IMR-90 (cell line): ENCODE measurements at places on chromosomes 3 and 15. TPM values are rescaled to one million over a fixed set of nuclear protein-coding genes. Genes with fewer than 3 reads are reported as not detected.
A peak's percentile ranks its signal among the peaks of the same experiment; 100 is the strongest.

- peak overlapping the region; percentile 55 for H3K4me3 ChIP-seq
- H3K27ac ChIP-seq = no peak overlapping the region
- H3K36me3 ChIP-seq = no peaks in the 10 kb centered on the region
- no peak for DNase-seq
- peaks cover 2% of the 10 kb centered on the region; the same call in 1 of the 2 replicates for H3K4me1 ChIP-seq
Observed at GRCh38 chr3:71724584-71725270, 475 bp downstream of the EIF4E3 start.

GRCh38 chr3:52289747-52290595 is 2.3 kb downstream of the GLYCTK start:
- no peak overlapping the region for H3K4me3 ChIP-seq
- H3K36me3 ChIP-seq = peaks cover 14% of the 10 kb centered on the region; the same call in 1 of the 2 replicates
- no peaks in the 10 kb centered on the region for H3K27me3 ChIP-seq
- H3K4me1 ChIP-seq = peaks cover 6% of the 10 kb centered on the region

DNA sequence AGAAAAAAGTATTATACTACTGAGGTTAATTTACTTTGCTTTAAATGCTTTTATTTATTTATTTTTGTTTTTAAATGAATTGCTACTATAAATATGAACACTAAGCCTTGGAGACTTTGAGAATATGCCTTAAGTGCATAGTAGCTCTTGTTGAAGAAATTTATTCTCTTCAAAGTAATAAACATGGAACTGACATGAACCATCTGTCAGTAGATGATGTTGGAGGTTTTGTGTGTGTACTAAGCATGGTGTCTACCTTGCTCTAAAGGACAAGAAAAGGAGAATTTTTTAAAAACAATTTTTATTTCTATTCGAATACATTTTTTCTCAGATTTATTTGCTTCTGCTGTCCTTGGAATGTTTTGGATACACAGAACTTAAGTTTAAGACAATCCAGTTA is 81.1 kb upstream of the PDZRN3 start:
- H3K36me3 ChIP-seq = no peaks in the 10 kb centered on the region
- DNase-seq = no peak
- no peak overlapping the region for H3K27ac ChIP-seq

GRCh38 chr3:122188737-122189136 is 5.3 kb downstream of the CASR start:
- H3K27me3 ChIP-seq = peaks cover 20% of the 10 kb centered on the region
- no peaks in the 10 kb centered on the region for H3K36me3 ChIP-seq
- no peak overlapping the region for H3K27ac ChIP-seq
- no peaks in the 10 kb centered on the region for H3K4me1 ChIP-seq
- no peak for DNase-seq
- H3K4me3 ChIP-seq = no peak overlapping the region

DNA sequence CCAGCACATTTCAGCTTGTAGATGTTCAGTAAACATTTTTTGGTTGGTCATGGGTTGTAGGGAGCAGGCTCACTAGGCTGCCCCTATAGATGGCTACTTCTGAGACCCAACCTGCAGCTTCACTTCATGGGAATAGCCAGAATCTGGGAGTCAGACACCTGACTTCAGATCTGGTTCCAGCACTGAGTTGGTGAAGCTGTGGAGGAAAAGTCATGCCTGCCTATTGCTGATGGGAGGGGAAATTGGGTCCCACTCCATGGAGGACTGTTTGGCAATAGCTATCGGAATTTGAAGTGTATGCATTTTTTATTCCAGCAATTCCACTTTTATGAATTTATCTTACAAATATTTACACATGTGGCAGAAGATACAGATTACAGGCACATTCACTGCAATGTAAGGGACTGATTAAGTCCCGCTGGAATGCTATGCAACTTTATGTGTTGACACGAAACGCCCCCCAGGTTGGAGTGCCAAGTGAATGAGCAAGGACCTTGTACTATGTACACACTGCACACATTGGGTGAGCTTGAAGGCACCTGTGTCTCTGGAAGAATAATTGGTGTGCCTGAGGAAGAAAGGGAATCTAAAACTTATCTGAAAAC is 7.8 kb upstream of the CCR1 start:
- H3K36me3 ChIP-seq = no peaks in the 10 kb centered on the region
- DNase-seq = peak; percentile 77
- no peak overlapping the region for H3K4me3 ChIP-seq
- H3K27me3 ChIP-seq = peaks cover 21% of the 10 kb centered on the region; the same call in 1 of the 2 replicates
- H3K27ac ChIP-seq = peak overlapping the region; percentile 49

DNA sequence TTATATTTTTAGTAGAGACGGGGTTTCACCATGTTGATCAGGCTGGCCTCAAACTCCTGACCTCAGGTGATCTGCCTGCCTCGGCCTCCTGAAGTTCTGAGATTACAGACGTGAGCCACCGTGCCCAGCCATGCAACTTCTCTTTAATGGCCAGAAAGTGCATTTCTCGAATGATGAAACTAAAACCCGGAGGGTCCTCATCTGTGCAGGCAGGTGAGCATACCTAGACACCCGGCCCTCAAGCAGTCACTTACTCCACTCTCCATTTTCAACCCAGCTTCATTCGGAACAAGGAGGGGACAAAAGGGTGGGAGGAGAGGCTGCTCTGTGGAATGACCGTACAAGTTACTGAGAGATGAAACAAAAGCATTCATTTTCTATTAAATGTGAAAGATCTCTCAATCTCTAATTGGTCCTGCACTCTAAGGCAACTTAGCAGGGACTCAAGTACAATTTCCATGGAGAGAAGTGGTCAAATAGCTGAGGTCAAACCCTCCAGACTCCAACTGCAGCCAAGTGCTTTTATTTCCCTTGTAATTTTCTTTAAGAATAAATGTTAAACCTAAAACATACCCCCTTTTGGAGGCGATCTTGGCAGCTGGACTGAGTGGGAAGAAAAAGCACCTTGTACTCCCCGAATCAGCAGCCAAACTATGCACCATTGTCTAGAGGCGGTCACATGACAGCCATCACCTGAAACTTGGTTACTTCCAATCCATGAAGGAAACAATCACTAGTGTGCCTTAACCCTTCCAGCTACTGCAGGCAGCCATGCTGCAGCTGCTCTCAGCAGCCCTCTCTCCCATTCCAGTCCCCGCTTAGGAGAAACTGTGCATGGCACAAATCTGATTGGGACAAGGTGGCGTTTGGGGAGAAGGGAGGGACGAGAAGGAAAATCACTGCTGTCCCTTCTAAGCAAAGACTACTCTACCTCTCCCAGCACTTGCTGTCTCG is 62.2 kb downstream of the VGLL4 start:
- H3K27me3 ChIP-seq = no peaks in the 10 kb centered on the region
- peaks cover 2% of the 10 kb centered on the region; the same call in 1 of the 2 replicates for H3K36me3 ChIP-seq
- H3K27ac ChIP-seq = peak overlapping the region; percentile 84
- no peak for DNase-seq
- peak overlapping the region; percentile 23 for H3K4me3 ChIP-seq

DNA sequence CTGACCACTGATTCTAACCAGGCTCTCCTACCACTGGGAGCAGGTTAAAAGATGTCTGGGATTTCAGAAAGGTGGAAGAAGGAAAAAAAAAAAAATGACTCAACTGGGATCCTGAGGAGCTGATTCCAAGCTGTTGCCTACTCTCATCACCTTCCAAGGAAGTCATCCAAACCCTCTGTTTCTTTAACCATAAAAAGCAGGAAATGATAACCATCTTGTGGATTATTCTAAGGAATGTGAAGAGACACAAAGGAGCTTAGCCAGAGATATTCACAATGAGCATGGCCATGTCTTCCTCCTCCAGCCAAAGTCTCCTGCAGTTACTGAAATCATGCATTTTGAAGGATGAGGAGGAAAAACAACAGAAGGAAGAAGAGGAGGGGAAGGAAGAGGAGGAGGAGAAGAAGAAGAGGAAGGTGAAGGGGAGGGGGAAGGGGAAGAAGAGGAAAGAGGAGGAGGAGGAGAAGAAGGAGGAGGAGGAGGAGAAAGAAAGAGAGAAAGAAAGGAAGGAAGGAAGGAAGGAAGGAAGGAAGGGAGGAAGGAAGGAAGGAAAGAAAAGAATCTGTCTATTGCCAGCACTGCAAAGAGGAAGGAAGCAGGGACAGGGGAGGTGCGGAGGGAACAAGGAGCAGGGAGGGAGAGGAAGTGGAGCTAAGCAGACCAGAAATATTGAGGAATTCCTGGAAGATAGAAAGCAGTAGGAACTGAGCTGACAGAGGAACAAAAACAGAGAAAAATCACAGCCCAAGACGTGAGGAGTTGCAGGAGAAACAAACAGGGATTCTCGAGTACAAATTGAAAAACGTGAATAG is 229.2 kb downstream of the UACA start:
- peaks cover 86% of the 10 kb centered on the region for H3K27me3 ChIP-seq
- no peak overlapping the region for H3K4me3 ChIP-seq
- H3K27ac ChIP-seq = no peak overlapping the region
- no peaks in the 10 kb centered on the region for H3K36me3 ChIP-seq
- no peaks in the 10 kb centered on the region for H3K4me1 ChIP-seq

DNA sequence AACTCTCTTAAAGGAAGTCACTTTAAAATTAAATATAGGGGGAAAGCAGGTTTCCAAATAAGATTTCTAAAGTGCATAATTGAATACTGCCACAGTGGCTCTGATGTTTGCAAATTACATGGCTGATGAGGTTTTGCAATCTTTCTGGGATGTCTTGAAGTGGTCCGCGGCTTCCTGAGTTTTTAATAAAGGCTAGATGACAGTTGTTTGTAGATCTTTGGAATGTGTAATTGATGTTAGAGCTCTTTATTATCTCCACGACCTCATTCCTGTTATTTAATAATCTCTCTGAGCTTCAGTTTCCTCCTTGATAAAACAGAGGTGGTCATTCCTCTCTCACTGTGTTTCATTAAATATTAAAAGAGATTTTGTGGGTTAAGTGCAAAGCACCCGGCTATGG is 27.0 kb upstream of the CEMIP start:
- H3K4me1 ChIP-seq = peaks cover 3% of the 10 kb centered on the region; the same call in 1 of the 2 replicates
- H3K4me3 ChIP-seq = no peak overlapping the region
- DNase-seq = no peak
- peaks cover 36% of the 10 kb centered on the region for H3K36me3 ChIP-seq

- no peaks in the 10 kb centered on the region for H3K27me3 ChIP-seq
- H3K4me3 ChIP-seq = no peak overlapping the region
- peak; percentile 26 for DNase-seq
- no peaks in the 10 kb centered on the region for H3K36me3 ChIP-seq
Observed at GRCh38 chr3:126777366-126777765, 73.3 kb downstream of the CHCHD6 start.

DNA sequence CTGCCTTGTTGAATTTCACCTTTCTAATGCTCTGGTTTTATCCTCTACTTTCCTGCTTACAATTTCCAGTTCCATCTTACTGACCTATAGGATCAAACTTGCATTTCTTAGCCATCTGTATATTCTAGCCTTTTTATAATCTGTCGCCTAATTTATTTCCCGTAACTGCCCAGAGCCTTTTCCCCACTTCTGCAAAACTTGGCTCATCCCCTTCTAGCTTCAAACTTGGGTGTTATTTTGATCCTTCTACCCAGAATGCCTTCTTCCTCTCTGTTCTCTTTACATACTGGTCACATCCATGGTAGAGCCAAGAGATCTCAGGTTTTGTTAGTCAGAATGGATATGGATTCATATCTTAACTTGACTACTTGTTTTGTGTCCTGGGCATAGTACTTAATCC is 2.6 kb downstream of the SACM1L start:
- H3K36me3 ChIP-seq = peaks cover 3% of the 10 kb centered on the region
- no peak overlapping the region for H3K4me3 ChIP-seq
- no peak for DNase-seq
- H3K27me3 ChIP-seq = no peaks in the 10 kb centered on the region

The CTXND1 gene
- total RNA-seq = not detected in 2 replicates

The CADPS gene
- not detected in 2 replicates for total RNA-seq

The ULK4 gene
- 5.0 and 10.3 TPM in 2 replicates for total RNA-seq

The IL1RAP gene
- total RNA-seq = 9.4 and 11.3 TPM in 2 replicates

The ZNF662 gene
- 0.28 and 0.54 TPM in 2 replicates for total RNA-seq
